ENCODE measurements at places on chromosomes 6 and 20.

DNA sequence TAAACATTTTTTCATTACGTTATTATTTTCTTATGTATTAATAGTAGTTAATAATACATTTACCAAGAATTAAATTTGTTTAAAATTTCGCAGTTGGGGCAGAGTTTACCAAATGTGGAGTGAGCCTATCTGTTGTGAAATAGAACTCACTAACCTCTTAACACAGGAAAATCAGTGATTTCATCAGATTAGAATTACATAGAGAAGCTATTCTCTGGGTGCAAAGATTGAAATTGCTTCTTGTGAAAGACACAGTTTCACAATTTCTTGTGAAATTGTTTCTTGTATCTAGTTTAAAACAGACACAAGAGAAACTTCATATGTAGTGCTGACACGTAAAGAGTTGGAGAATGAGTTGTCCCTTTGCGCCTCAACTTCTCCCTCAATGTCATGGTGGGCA is 69.4 kb upstream of the PRL start:
- no peak for DNase-seq

DNA sequence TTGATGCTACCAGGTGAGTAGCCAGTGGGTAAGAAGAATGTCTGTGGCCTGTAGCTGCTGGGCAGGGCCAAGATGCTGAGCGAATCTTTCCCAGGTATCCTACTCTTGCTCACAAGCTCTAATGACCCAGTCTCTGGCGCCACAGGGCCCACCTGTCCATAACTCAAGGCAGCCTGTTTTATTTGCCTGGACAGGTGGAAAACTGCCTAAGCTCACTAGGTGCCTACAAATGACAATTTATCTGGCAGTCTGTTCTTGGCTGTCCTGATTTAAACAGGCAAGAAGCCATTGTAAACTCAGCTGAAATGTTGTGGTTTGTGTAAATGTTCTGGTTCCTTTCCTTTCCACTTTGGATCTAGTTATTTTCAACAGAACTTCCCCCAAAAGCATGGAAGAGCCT is 113.3 kb downstream of the TCP11 start:
- DNase-seq = no peak

DNA sequence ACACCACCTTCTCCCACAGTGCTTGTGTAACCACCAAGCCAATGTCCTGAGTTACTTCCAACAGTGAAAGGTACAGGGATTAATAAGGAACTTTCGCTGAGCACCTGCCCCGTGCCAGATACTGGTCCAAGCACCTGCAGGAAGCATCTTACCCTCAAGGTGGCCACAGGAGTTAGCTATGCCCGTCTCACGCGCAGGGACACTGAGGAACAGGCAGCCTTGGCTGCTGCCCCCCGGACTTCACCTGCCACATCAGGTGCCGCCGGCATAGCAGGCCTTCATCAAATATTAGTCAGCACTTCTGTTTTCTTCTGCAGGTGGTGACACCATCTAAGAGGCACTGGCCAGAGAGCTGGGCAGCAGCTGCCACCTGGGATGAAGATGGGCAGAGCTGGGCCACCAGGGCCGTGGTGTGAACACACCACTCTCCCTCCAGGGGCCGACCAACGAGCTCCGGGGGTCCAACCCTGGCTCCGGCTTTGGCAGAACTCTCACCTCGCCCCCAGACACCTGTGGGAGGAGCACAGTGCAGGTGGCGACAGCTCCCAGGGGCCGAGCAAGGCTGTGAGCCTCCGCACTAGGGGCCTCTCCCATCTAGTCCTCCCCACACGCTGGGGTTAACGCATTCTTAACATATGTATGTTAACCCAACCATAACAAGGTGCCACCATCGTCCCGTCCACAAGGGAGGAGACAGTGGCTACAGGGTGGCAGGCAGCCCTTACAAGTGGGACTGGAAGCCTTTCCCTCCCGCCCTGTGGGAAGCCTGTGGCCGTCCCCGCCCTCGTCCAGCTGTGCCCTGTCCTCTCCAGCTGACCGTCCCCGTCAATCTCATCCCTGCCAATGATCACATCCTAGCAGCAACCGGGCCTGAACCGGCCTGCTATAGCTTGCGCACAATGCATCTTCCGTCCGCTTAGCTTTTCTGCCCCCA is 2.9 kb upstream of the PPDPF start:
- DNase-seq = no peak

- DNase-seq = no peak
Measured at GRCh38 chr6:34546551-34547321, 9.4 kb downstream of the SPDEF start.

- DNase-seq = peak; percentile 27
Measured at GRCh38 chr6:111480988-111481822, 1.8 kb downstream of the REV3L start.

DNA sequence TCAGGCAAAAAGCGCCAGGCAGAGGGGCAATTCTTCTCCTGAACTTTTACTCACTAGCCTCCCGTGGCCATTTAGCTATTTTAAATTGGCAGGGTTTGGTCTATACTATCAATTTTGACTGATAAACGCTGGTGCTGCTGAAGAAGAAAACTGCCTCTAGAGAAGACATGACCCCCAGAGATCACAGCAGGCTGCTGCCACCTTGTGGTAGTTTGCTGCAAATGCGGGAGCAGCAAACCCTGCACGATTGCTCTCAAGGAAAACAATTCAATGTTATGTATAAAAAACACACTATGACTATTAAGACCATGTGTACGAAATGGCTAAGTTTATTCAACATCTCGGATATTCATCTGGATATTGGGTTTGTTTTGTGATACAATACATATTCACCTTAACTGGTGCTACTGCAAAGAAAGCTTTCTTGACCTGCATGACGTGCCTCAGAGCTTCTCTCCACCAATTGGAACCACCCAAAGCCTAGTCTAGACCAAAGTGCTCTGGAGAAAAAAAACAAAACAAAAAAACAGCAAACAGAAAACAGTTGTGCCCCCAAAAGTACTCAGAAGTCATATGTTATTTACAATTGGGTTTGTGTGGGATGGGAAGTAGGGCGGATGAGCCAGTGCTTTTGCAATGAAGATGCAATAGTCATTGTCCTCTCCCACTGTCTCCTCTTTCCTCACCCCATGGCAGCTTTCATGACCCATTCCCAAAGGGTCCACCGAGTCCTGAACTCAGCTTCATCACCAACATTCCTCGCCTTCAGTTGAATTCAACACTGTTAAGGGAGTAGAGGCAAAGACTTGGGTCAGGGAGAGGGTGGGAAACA is 19.6 kb upstream of the IL17F start:
- peak; percentile 74 for DNase-seq

GRCh38 chr6:2179241-2179640 is 66.2 kb downstream of the GMDS start:
- DNase-seq = no peak

DNA sequence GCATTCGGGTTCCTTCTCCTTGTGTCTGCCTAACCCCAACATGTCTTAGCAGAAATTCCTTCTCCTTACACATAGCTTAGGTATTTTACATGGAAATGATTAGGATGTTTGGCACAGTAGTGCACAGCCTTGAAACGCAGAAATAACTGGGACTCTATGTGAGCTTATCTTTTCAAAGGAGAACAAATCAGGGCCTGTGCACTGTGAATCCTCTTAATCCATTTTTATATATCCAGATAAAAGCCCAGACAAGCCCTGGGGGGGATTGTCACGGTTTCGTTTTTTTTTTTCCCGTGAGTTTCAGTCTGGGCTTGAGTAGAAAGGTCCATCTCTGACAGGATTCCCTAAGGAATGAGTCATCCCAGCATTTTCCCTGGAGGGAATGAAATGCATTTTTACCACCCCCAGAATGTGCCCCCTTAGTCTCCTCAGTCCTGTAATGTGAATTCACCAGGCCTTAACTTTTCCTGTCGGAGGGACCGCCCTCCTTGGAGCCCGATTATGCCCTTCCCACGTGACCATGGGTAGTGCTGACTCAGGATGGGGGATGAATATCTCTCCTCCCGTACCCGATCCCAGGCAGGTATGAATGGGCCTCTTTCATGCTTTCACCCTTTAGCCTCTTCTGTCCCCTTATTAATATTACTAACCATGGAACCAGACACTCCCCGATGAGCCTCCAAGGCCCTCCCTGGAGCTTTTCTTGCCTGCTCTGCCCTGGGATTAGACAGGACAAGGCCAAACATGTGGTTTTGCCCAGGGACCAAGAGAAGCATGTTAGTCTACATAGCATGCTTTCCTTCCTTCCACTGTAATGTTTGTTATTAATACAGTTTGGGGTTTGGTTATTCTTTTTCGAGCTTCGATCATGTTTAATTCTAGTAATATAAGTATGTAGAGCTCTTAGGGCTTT is 23.9 kb upstream of the NAA20 start:
- DNase-seq = no peak

- no peak for DNase-seq
Measured at GRCh38 chr20:20362774-20363433, 5.0 kb upstream of the INSM1 start.

DNA sequence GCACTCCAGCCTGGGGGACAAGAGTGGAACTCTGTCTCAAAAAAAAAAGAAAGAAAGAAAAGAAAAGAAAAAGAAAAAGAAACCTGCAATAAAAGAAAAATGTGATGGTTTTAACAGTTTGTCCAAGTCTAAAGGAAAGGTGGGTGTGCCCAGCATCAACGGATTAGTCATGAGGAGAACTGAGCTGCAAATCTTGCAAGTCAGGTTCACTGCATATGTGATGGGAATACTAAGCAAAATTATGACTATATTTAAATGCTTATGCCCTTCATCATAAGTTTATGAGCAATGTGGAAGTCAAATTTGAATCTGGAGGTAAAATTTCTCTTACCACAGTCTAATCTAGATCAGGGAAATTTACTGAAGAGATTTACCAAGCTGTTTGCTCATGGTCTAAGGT is 13.1 kb upstream of the CDK19 start:
- no peak for DNase-seq

- peak; percentile 0 for DNase-seq
Measured at GRCh38 chr6:97626671-97627441, 343.8 kb upstream of the MMS22L start.

DNA sequence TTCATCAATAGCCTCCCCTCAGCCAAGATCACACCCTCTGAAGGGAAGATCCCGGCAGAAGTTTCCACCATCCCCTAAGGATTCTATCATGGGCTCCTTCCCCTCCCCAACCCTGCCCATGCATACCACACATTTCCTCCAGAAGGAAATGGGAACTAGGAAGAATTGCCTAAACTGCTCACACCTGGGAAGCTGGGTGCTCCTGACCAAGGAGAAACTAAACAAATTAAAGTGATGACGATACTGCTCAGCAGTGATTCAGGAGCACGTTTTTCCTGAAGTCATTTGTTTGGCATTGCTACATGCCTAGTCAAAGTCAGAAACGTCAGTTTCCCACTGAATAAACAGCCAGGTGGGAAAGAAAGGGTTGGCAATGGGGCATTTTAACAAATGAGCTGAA is 136.1 kb upstream of the CDYL start:
- no peak for DNase-seq

- no peak for DNase-seq
Measured at GRCh38 chr20:51346686-51347485, 195.6 kb downstream of the NFATC2 start.

DNA sequence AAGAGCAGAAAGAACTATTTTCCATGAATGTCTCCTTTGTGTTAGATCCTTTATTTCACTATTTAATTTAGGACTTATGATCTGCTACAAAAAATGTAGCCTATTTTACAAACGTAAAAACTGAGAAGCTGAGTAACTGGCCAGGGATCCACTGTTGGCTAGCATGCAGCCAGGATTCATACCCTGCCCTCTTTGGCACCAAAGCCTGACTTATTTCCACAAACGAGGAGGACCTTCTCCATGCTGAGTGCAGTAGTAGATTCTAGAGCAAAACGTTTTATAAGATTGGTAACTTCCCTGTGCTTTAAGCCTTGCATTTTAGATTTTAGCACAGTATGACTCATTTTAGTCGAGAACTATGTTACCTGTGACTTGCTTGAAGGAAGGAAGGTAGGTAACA is 74.3 kb downstream of the NCOA7 start:
- DNase-seq = no peak

GRCh38 chr6:44627091-44627882 is 239.8 kb downstream of the CDC5L start:
- no peak for DNase-seq

GRCh38 chr6:168113226-168113625 is 34.2 kb upstream of the FRMD1 start:
- no peak for DNase-seq

DNA sequence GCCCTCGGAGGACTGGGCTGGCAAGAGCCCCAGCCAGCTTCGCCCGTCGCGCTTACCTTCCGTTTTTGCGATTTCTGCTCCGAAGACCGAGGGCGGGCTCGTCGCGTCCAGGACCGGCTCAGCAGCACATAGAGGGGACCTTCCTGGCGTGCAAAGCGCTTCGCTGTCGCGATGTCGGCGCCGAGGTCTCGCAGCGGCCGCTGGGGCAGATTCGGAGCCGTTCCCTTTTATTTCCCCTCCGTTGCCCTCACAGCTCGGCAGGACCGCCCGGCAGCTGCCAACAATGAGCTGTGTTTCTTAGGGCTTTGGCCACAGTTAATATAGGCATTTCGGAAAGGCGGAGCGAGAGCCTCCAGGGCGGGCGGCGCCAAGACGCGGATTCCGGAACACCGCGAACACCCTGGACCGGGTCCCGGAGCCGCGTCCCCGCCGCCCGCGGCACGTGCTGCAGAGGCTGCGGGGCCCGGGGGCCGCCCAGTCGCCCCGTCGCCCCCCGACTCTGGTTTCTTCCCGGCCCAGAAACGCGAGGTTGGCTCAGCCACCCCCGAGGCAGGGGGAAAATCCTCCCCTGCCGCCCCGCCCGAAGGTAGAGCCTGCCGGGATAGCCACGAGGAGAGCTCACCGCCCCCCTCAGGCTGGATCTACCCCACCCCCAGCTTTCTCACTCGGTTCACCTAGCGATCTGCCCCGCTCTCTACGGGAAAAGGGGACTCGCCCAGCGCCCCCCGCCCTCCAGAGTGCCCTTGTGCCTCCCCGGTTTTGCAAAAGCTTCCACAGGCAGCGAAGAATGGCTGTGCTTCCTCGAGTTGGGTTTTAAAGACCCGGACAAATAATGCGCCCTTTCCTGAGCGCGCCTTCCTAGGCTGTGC is at the start of gene CITED2:
CITED2 (minus strand) TSS at position 292 of the 869 bp plus-strand sequence. CDS start 704 bp downstream, outside the sequence.
- DNase-seq = peak; percentile 95

GRCh38 chr6:13463941-13464340 is 23.5 kb downstream of the GFOD1 start:
- DNase-seq = no peak

GRCh38 chr6:39422238-39422637 is 99.7 kb upstream of the KCNK16 start:
- no peak for DNase-seq

- no peak for DNase-seq
Measured at GRCh38 chr20:52171025-52171424, 20.6 kb downstream of the ZFP64 start.

- DNase-seq = no peak
Measured at GRCh38 chr6:1542335-1542734, 67.4 kb upstream of the FOXC1 start.

DNA sequence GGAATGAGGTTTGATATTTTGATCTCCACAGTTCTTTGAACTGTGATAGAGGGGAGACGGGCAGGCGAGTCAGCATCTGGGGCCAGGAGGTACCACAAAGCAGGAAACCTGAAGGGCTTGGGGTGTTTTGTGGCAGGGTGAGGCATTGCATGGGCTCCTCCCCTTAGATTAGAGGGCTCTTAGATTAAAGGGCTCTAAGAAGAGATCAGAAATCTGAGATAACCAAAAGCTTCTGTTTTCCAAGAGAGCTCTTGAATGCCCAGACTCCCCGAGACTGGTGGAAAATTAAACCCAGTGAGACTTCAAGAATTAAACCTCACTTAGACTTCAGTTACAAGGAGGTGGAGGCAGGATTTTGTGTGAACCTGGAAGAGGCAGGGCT is 2.4 kb upstream of the GPX5 start:
- no peak for DNase-seq

GRCh38 chr6:90294989-90295853 is 1.4 kb downstream of the BACH2 start:
- peak; percentile 70 for DNase-seq
